ENCODE measurements at places on chromosomes 6 and 20.

GRCh38 chr6:169975286-169975685, 223.9 kb downstream of the ERMARD start:
- no peak for DNase-seq

DNA sequence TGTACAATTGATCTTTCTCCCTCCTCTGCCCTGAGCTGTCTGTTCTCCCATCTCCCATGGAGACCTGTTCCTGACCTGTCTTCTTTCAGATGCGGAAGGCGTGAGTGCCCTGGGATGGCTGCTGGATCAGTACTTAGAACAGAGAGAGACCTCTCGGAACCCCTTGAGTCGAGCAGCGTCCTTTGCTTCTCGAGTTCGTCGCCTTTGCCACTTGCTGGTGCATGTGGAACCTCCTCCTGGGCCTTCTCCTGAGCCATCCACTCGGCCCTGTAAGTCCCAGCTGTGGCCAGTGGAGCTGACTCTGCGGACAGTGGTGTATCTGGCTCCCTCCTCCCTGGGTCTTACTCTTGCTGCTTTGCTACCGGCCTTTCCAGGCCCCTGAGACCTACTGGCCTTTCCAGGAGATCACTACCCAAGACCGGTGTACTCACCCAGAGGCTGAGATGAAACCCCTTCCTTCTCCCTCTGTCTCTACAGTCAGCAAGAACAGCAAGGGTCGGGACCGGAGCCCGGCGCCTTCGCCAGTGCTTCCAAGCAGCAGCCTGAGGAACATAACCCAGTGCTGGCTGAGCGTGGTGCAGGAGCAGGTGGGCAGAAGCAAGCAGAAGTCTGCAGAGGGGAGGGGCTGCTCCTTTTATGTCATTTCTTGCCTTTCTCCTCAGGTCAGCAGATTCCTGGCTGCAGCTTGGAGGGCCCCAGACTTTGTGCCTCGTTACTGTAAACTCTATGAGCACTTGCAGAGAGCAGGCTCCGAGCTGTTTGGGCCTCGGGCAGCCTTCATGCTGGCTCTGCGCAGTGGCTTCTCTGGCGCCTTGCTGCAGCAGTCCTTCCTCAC, 22.5 kb downstream of the CUL9 start:
- no peak for DNase-seq

- no peak for DNase-seq
These were observed 254.7 kb downstream of the NFATC2 start for GRCh38 chr20:51287628-51288413.

DNA sequence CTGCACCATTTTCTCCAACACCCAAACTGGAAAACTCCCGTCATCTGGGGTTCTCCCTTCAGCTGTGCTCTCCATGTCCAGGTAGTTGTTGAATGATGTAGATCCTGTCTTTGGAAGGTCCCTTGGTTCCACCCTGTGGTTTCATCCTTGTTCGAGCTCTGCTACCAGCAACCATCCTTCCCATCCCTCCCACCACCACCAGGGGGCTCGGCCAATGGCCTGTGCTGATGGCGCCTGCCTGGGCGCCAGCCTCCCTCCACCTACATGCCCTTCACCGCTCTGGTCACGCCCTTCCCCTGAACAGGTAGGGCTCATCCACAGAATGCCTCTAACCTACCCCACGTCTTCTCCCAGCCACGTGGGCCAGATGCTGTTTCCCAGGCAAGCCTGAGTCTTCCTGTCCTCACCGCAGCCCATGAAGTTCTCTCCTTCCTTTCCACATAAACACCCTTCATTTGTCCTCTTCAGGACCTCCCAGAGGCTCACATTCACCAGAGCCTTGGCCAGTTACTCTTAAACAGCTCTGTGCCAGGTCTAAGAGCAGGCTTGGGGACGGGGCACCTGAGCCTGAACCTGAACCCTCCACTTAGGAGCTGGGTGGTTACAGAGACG, 75.1 kb upstream of the DUSP22 start:
- no peak for DNase-seq

DNA sequence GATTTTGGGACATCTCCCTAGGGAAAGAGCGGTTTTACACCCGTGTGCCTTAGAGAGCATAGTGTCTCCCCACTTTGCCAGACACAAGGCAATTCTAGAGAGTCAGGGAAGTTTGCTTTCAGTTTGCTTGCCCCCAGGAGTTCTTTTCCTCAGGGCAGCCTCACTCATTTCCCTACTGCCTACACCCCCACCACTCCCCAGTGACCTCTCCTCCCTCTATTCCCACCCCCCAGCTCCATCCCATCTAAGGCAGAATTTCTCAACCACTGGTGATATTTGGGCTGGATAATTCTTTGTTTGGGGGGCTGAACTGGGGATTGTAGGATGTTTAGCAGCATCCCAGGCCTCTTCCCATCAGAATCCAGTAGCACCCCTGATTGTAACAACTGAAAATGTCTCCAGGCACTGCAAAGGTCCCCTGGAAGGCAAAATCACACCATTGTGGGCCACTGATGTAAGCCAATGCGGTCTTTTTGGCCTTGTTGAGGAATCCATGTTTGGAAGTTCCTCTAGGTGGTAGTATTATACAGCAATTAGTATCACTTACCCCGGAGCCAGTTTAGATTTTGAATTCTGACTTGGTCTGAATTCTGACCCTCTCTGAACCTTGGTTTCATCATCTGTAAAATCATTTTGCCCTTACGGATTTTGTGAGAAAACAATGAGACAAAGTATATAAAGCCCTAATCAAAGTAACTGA, 1.3 kb downstream of the EPPIN start:
- no peak for DNase-seq
